ENCODE measurements at places on chromosomes 4 and X.

- no peak for DNase-seq
Observed at GRCh38 chrX:973010-973632, 239.3 kb downstream of the CRLF2 start.

GRCh38 chr4:38163216-38164006 lies 203.2 kb downstream of the PTTG2 start:
- DNase-seq = no peak

DNA sequence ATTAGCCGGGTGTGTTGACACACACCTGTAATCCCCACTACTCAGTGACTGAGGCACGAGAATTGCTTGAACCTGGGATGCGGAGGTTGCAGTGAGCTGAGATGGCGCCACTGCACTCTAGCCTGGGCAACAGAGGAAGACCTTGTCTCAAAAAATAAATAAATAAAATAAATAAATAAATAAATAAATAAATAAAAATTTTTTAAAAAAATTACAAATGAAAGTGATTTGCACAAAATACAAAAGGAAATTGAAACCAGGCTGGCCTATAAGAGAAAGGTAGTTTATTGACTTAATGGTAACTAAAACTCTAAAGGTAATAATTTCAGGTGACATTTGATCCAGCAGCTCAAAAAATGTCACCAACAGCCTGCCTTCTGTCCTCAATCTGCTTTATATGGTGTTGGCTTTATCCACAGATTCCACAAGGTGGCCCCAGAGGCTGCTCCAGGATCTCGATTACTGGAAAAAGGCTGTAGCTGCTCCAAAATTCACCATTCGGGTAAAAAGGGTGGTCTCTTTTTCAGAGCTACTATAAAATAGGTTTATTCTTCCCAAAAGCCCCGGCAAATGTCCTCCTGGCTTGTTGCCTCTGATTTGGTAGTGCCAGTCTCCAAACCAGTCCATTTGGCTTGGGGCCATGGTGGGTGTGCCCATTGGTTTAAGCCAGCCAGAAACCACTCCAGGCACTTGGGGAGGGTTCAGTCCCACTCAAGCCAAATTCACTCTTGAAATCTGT lies 61.4 kb upstream of the TRIM2 start:
- peak; percentile 3 for DNase-seq

- no peak for DNase-seq
Observed at GRCh38 chr4:54661169-54661568, 3.4 kb downstream of the KIT start.

DNA sequence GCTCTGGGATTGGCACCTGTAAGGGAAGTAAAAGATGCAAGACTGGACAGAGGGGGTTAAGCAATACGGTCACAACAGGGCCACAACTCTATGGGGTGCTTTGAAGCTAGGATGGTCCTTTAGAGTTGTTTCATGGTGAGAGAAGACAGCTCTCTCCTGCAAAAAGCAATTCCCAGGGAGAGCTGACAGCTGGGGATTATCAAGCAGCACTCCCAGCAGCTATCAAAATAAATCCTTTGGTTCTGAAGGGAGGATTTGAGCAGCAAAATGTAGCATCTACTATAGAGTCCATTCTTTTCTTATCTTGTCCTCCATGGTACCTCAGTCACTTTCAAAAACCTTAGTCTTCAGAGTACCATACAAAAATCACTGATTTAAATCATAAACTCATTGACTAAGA lies 35.1 kb upstream of the AP1AR start:
- DNase-seq = no peak

DNA sequence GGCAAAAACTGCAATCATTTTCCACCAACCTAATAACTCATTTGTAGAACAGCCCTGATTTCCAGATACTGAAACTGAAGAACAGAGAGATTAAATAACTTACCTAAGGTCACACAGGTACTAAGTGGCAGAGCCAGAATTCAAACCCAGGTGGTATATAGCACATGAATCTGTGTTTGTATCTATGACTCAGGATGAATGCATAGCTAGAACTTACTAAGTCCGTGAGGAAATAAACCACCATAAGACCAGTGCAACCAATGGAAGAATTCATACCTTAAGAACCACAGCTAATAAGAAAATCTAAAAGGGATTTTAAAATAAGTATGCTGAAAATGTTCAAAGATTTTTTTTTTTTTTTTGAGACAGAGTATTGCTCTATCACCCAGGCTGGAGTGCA lies 1.5 kb upstream of the PLAC1 start:
- DNase-seq = no peak

- no peak for DNase-seq
Observed at GRCh38 chr4:7154351-7154981, 37.9 kb upstream of the SORCS2 start.

- no peak for DNase-seq
Observed at GRCh38 chr4:122602277-122603142, 18.4 kb downstream of the IL21 start.
